ENCODE measurements at places on chromosomes 3 and 15.

GRCh38 chr3:31999907-32000439, 18.4 kb downstream of the ZNF860 start:
- DNase-seq: no peak

GRCh38 chr3:130527426-130527825, 10.4 kb downstream of the COL6A6 start:
- DNase-seq: no peak

DNA sequence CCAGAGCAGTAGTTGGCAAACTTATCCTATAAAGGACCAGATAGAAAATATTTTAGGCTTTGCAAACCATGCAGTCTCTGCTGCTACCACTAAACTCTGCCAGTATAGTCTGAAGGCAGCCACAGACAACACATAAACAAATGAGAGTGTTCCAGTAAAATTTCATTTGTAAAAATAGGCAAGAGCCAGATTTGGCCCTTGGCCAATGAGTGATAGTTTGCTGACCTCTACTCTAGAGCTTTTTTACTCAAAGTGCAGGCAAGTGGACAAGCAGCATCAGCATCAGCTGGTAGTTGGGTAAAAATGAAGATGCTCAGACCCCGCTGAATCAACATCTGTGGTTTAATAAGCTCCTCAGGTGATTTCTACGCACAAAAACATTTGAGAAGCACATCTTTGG, 269.8 kb downstream of the NTRK3 start:
- DNase-seq: no peak

GRCh38 chr3:108412121-108412750, 98.2 kb downstream of the MYH15 start:
- DNase-seq: no peak

GRCh38 chr3:10205451-10206165, 40.9 kb downstream of the IRAK2 start:
- no peak for DNase-seq
